IMR-90 (cell line): ENCODE measurements at places on chromosomes 7 and 10. TPM values are rescaled to one million over a fixed set of nuclear protein-coding genes. Genes with fewer than 3 reads are reported as not detected.

DNA sequence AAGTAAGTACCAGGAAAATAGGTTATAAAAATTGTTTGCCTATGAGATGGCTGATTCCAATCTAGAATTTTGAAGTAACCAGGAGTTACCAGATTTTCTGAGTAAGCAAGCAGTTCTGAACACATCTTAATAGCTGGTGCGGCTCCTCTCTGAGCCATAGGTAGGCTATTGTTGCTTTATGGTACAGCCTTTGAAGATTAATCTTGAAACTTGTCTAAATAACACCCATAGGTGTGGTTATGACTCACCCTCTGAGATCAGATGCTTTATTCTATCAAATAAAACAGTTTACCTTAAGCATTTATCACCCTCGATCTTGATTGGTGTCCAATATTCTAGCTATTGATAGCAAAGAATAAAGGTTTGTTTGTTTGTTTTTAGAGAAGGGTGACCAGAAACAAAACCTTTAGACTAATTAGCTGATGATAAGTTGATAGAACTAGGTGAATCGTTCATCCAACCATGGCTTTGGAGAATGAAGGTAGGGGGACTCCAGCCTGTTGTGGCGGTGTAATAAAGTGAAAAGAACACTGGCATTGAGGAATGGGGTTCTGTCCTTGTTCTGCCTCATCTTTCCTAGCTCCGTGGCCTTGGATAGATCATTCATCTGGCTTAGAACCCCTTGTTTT lies 72.2 kb downstream of the VTI1A start:
- DNase-seq: no peak

DNA sequence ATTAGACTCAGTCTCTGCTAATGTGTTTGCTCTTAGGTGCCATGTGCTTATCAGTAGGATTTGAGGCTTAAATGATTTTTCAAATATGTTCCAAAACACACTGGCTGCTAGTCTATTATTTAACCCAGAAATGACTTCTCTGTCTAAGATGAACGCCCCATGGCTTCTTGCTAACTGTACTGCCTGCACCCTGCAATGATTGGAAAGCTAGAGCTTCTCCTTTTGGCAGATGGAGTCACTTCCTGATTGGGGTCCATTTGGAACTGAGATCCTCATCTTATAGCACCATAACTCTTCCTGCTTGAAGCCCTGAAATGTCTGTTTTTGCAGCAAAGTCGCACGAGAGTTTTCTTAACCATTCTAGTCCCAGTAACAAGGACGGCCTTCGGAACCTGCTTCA lies 186.5 kb upstream of the ADO start:
- no peak for DNase-seq

DNA sequence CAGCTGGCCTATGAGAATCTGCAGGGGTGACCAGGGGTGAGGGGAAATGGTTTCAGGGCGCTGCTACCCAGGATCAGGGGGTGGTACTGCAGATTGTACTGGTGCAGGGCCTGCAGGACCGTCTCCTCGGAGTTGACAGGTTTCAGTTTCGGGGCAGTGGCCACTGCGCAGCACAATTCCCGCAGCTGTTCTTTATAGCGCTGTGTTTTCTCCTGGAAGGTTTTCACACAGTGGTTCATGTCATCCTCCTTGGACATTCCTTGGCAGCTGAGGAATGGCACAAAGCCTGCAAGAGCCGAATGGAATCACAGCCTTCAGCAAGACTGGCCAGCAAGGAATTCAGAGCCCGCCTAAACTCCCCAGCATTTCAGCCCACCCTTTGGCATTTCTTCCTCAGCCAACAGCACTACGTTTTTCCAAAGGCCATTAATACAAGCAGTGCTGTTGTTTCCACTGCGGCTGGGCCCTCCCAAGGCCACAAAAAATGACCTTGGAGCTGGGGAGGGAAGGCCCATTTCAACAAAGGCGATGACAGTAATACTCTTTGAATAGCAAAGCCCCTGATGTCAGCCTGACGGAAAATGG lies 44.9 kb downstream of the PNLIPRP2 start:
- DNase-seq: peak; percentile 5

DNA sequence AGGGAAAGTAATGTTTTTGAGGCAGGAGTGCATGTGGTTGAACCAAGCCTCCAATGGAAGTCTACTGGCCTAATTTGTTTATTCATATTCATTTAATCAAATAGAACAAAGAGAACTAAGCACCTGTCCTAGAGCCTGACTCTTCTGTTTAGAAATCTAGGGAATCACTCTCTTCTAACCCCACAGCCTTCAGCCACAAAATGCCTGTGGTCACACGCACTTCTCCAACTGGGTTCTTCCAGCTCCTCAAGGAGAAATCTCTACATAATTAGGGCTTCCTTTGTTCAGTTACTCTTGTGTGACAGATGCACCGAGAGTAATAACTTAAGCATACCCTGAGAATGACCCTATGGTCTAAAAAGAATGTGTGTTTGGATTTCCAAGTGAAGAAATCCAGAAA lies 133.7 kb upstream of the NAMPT start:
- DNase-seq: peak; percentile 41

- peak; percentile 73 for DNase-seq
Observed at GRCh38 chr7:80711531-80711930, 73.1 kb downstream of the CD36 start.

GRCh38 chr10:36170943-36171501 lies 528.9 kb upstream of the FZD8 start:
- no peak for DNase-seq

- no peak for DNase-seq
Observed at GRCh38 chr7:37420946-37421695, 27.5 kb downstream of the ELMO1 start.

- no peak for DNase-seq
Observed at GRCh38 chr7:17917842-17918241, 22.5 kb downstream of the SNX13 start.

DNA sequence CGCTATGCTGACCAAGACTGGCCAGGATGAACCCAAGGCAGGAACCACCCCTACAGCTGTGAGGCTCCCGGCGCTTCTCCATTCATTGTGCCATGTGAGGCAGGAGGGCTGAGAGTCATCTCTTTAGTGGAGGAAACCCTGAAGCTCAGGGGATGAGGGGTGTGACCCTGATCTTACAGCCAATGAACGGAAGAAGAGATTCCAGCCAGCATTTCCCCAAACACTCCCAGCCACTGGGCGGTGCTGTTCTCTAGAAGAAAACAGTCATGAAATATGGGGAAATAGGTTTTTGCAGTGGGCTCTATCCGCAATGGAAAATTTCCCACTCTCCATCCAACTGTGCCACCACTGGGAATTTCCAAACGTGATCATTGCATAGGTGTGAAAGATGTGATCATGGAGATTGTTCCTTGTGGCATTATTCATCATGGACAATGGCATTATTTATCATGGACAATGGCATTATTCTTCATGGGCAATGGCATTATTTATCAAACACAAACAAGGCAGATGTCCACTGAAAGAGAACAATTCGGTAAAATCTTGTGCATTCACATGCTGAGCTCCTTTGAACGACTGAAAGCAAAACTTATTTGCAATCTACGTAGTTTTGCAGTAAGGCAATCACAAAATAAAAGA lies 14.0 kb upstream of the SLC18A2 start:
- no peak for DNase-seq

- DNase-seq: no peak
Observed at GRCh38 chr7:50699143-50699542, 83.6 kb downstream of the GRB10 start.

GRCh38 chr7:50982626-50983025 lies 199.9 kb upstream of the GRB10 start:
- no peak for DNase-seq

DNA sequence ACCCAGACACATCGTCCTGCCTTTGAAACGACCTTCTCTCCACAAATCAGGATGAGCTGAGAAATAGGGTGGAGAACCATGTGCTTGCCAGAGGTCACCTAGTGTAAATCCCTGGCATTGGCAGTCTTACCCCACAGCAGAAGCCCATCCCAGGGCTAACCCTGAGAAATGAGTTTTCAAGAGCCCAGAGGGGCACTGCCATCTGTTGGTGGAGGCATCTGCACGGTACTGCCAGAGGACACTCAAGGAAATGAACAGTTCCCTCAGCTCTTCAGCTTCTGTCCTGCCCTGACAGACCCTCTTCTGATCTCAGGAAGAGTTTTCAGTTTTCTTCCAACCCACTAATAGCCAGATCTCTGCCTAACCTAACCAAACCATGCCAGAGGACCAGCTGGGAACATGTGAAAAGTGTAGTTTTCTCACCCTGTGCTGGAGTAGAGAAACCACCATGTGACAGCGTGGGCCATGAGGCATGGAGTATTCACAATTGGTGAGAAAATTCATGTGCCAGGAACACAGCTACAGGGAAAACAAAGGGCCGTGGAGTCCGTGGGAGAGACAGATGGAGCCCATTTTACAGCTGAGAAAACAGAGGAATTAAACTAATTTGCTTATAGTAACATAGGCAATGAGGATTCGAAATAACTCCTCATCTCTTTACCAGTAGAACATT lies 37.7 kb upstream of the ITPRID1 start:
- DNase-seq: no peak

- DNase-seq: no peak
Observed at GRCh38 chr7:111477462-111478225, 84.6 kb downstream of the IMMP2L start.

DNA sequence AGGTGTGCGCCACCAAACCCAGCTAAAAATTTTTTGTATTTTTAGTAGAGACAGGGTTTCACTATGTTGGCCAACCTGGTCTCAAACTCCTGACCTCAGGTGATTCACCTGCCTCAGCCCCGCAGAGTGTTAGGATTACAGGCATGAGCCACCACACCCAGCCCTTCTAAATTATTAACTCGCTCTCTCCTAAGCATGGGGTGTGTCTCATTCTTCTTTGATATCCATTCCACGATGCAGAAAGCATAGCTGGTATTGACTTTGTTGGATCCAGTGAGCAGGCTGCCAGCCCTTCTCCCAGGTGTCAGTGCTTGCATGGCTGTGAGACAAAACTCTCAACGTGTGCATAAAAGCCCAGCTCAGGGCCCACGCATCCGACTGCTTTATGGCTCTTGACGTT lies 254.1 kb upstream of the PFKP start:
- no peak for DNase-seq

Gene KLF14
- total RNA-seq: not detected in 2 replicates

Gene PRPS1L1
- total RNA-seq: not detected in 2 replicates

Gene IGF2BP3
- total RNA-seq: 59.3 and 94.2 TPM in 2 replicates

Gene TYW1B
- 1.7 and 1.8 TPM in 2 replicates for total RNA-seq

Gene MMD2
- total RNA-seq: not detected in 2 replicates

Gene GPC2
- 1.4 and 1.8 TPM in 2 replicates for total RNA-seq

Gene PPRC1
- total RNA-seq: 11.4 and 11.8 TPM in 2 replicates

Gene MTERF1
- 7.0 and 16.7 TPM in 2 replicates for total RNA-seq

Gene NUTM2E
- total RNA-seq: not detected in 2 replicates

Gene NOBOX
- not detected in 2 replicates for total RNA-seq

Gene LMOD2
- not detected in 2 replicates for total RNA-seq
